Cortex of kidney (tissue), 1 donor: ENCODE measurements at places on chromosomes 4 and X.

DNA sequence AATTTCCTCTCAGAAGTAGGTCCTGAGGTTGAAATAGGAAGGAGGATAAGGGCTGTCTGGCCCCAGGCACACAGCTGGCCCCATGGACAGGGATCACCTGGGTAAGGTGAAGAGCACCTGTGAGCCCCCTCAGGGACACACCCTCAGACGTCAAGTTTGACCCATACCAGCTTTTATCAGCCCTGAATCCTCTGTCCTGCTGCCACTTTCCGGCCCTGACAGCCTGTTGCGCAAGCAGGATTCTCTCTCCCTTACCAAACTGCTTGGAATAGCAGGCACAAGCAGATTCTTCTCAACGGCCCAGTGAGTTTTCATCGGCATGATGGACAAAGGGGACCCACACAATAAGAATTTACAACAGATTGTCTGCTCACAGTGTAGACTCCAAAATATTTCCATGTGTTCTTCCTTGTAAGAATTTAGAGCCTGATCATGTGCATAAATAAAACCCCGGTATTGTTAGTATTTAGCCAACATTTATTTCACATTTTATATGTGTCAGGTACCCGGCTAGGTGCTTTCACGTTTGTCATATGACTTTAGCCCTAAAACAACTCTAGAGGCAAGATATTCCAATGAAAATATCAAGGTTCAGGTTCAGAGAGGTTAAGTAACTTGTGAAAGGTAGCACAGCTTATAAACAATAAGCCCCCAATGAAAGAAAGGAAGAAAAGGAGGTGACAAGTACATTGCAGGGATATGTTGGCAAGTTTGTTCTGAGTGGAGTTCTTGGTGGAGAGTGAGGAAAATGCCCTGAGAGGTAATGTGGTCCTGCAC is 107.2 kb upstream of the KIT start:
- DNase-seq = no peak

GRCh38 chrX:140764401-140764919 is 54.9 kb downstream of the LINC00632 start:
- DNase-seq = no peak

DNA sequence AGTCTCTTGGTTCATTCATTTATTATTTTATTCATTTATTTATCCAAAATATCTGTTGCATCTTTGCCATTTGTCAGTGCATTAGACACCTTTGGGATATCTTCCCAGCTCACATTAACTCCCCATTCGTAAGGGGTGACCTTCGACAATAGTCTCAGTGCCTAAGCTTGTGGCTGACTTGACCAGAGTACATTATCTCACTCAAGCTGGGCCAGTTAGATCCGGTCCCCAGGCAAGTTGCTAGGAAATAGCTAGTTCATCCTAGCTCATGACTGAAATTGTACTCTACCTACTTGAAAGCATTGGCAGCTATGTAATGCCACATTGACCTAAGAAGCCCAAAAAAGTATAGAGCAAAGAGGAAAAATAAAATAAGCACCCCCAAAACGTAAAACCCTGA is 165.3 kb downstream of the FBXO8 start:
- DNase-seq = no peak

GRCh38 chr4:101081695-101082369 is 265.5 kb downstream of the PPP3CA start:
- no peak for DNase-seq

- DNase-seq = no peak
Observed at GRCh38 chr4:55337944-55338343, 8.1 kb upstream of the SRD5A3 start.

DNA sequence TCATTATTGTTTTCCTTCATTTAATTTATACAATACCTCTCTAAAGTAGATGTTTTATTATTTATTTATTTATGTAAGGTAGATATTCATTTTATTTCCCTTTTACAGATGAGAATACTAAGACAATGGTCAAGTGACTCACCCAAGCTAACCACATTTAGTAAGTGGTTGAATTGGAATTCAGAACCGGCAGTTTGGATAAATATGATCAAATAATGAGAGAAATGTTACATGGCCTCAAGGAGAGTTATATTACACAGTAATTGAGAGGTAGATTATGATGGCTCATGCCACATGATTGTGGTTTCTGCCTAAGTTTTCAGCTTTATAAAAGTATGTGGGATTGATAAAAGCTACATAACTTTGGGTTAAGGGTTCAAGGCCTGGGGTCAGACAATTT is 239.4 kb upstream of the BOD1L1 start:
- no peak for DNase-seq

- no peak for DNase-seq
Observed at GRCh38 chr4:122928930-122929329, 6.5 kb upstream of the NUDT6 start.

GRCh38 chr4:17324386-17324830 is 187.5 kb downstream of the QDPR start:
- no peak for DNase-seq

DNA sequence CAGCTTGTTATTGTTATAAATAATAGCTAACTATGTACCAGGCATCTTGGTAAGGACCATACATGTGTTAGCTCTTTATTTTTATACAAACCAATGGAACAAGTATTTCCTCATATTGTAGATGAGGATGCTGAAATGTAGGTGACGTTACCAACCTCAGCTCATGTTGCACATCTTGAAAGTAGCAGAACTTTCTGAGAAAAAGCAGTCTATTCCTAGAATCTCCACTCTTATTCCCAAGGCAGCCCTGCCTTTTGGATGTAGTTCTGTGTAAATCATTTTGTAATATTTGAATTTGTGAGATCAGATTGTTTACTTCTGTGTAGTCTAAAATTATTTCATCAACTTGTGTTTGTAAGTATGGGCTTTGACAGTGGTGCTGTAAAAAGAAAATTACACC is 5.3 kb downstream of the FHDC1 start:
- DNase-seq = no peak

- DNase-seq = no peak
Observed at GRCh38 chrX:44961817-44962607, 89.0 kb downstream of the KDM6A start.

DNA sequence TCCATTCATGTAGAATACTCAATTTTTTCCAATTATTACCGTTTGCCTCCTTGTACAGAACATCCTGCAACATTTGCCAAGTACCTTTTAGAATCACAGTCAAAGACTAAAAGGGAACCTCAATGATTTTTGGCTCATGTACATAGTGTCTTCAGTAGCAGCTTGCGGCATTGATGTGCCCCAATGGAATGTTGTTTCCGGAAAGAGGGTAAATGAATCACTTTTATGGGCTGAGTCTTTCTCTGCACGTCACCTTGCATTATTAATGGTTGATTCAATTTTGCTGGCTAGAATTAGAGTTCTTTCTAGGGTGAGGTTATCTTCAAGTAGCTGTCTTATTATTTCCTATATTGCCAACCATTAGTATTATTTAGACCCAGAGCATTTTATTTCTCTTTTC is 116.9 kb upstream of the GABRA2 start:
- no peak for DNase-seq

DNA sequence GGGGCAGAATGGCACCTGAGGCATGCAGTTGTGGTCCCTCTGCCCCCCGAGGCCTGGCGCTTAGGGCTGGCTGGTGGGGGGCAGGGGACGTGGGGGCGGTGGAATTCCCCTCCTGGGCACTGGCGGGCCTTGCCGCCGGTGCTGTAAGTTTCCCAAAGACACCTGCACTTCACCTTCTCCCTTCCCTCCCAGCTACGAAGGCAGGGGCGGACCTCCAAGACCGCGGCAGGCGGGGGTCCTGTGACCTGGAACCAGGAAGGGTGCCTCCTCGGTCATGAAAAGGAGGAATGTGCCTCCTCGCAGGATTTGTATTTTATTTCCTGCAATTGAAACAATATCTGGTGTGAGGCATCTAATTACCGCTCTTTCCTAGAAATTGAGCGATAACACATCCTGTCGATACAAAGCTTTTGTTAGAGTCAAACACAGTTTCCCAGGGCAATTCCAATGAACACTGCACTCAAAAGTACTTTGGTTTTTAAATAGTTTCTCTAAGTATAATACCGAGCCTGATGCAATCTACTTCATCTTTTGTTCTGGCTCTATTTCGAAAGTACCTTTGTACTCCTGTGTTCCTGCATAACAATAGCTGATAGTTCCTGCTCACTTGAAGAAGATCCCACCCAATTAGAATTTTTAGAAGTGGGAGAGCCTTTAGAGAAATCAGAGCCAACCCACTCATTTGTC is 12.3 kb upstream of the ADRA2C start:
- no peak for DNase-seq

DNA sequence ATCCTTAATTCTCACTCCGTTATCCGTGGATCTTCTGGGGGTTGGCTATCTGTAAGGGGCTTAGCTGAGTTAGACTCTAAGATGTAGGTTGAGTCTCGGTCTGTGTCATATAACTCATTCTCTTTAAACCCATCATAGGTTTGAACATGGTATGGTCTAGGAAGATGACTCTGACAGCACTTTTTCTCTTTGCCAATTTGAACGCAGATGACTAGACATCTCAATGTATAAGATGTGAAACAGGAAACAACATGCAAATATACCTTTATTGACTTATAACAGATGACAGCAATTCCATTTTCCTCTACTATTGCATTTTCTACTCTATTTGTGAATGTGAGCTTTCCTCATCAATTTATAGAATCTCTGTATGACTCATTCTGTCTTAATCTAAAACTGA is 634.8 kb upstream of the MAGEB2 start:
- DNase-seq = no peak

DNA sequence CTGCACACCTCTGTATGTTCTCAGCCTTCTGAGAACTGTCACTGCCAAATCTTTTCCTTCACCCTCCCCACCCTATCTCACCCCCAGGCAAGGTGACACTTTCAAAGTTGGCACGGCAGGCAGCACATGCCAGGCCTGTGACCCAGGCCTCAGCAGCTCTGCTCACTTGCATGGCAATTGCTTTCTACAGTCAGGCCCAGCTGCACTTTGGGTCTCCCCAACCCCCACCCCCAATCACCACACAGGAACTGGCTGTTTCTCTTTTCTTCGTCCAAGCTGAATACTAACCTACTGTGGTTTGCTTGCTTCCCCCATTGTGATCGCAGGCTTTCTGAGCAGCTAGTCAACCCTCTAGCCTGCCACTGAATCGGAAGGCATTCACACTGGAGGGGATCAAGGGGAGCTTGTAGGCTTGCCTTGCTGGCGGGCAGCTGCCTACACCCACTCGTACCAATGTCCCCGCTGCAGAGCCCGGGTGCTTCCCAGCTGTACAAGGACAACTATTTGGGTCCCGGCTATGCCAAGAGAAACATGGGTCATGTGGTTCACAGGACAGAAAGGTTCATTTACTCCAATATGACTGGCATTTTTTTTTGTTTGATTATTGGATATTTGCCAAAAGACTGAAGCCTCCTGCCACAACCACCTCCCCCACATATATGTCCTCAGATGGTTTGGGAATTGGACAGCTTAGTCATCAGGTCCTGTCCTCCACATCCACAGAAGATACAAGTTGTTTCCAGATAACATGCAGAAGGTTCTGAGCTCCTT is 28.1 kb downstream of the SLC25A43 start:
- no peak for DNase-seq

DNA sequence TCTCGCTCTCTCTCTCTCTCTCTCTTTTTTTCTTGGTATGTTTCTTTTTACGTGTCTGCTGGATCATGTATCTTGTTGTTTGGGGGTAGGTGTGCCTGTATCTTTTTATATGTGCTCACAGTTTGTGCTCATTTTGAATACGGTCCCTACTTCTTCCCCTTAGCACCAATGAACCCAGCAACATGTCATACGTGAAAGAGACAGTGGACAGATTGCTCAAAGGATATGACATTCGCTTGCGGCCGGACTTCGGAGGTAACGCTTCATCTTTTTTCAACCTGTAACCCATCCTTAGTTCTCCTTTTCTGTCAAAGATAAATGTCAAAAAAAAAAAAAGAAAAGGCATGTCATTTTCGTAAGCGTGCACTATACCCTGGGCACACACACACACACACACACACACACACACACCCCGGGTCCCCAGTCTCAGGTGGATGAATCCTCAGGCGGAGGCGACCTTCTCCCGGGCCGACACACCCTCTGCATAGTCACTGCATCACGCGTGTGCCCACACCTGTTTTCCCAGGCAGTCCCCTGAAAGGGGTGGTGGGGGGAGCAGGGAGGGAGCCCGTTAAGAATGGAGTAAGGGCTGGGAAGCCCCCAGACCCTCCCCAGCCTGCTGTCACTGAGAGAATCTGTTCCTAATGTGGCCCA is 511 bp downstream of the GABRB1 start:
- DNase-seq = no peak

GRCh38 chr4:52950226-52950625 is 88.1 kb downstream of the RASL11B start:
- DNase-seq = no peak

DNA sequence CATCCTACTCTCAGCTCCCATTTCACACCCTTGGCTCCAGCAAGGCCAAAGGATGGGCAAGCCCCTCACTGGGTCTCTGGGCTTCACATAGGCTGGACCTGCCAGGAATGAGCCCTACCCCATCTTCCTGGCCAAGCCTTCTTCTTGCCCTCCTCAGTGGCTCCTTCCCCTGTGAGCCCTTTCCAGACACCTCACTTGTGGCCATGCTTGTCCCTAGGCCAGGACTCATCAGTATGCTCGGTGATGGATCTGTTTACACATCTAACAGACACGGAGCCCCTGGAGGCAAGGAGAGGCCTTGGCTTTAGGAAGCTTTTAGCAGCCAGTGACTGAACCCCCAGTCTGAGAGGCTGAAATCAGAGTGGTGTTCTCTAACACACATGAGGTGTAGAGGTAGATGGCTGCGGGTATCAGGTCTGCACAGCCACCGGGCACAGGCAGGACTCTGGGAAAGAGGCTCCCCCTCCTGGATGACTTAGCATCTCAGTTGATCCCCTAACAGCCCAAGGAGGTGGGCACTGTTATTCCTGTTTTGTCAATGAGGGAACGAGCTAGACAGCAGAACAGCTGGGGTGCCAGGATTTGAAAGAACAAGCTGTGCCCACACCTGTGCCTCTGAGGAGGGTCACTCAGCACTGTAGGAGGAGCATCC is 44.8 kb downstream of the PPP2R2C start:
- no peak for DNase-seq
